Sciatic nerve (tissue), 2 donors: ENCODE measurements at places on chromosomes 12 and 14. TPM values are rescaled to one million over a fixed set of nuclear protein-coding genes. Genes with fewer than 3 reads are reported as not detected.

DNA sequence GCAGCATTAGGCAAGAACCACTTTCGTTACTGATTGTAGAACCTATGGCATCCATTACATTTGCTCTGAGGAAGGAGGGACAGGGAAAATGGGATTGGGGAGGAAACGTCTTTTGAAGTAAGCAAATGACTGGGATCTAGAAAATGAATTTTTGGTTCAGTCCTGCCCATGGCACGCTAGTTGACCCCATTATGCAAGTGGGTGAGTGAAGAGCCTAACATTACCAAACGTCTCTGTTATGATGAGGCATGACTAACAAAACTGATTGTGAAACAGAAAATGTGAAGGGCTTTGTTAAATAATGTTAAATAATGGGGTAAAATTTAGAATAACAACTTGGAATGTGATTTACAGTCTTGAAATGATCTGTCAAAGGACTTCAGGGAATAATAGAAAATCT is 38.9 kb downstream of the CPSF2 start:
- no peak for DNase-seq

DNA sequence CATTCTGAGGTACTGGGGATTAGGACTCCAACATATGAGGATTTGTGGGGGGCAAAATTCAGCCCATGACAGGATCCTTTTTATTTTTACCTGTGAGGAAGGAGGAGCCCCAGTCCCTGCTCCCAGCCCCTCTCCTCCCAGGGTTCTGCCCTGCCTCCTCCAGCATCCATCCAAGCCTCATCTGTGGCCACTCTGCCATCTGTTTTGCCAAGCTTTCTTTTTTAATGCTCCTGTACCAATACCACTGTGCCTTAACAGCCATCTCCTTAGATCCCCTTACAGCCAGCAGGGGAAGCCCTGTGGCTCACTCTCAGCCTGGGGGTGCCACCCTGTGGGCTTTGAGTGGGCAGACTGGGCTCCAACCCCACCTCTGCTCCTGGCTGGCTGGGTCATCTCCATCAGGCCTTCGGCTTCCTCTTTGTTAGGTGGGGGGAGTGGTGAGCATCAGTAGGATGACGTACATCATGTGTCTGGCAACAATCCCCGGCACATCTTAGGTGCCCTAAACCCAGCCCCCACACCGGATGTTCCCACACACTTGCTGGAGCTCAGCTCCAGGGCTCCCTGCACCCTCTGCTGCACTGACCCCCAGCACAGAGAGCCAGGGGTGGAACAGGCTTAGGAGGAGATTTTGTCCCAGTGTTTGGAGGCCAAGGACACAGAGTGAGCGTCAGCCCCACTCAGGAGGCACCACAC is 40.2 kb downstream of the CYP46A1 start:
- peak; percentile 43 for DNase-seq

DNA sequence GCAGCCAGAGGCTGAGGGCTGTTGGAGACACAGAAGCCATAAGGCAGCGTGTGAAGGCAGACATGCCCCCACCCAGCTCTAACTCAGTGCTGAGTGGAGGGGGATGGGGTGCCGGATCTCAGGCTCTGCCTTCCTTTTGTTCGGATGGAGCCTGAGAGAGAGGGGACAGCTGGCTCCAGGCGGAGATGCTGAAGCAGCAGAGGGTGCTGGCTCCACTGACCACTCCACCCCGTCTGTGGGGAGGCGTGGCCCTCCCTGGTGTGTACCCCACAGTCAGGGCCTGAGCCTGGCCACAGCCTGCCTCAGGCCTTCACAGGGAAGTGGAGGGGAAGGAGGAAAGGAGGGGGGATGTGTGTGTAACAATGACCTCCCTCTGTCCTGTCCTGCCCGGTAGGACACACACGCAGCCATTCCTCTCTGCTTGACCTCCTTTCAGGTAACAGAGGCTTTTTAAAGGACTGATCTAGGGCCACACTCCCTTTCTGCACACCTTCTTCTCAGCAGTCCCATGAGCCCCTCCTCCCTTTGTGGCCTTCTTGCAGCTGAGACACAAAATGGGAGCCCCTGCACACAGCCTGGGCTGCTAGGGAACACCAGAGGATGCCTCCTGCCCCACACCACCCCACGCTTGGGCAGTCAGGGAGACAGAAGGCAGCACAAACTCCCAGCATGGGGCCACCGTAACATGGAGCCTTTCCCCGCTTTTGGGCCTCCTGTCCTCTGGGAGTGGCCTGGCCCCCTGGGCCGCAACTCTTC is 9.6 kb upstream of the ENDOU start:
- no peak for DNase-seq

- DNase-seq, result no peak
Observed at GRCh38 chr12:123572391-123572790, 12.0 kb upstream of the TMED2 start.

DNA sequence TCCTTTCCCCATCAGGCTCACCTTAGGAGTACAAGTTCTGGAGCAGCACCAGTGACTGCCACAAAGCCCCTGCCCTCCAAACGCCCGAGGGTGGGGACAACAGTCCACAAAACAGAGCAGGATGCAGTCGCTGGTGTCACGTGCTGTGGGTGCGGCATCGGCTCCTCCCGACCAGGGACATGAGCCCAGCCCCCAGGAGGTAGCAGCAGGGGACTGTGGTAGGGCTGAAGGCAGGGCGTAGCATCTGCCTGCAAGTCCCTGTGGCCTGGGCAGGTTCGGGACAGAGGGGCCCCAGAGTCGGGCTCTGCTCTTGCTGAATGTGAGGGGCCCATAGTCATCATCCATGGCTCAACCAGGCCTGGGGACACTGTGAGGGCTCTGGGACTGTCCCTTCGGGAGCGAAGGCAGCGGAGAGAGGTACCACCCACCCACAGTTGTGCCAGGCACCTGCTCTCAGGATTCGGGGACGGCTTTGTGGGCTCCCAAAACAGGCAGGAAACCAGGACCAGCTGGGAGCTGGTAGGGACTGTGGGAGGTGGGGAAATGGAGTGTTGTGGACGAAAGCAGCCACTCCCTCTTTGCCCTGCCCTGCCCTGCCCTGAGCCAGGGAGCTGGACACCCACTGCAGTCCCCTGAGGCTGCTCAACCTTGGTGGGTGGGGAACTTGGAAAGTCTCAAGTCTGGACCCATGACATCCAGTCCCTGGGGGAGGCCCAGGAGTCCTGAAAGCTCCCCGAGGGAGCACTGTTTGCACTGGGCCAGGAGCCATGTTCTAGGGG is 30.7 kb downstream of the FBRSL1 start:
- no peak for DNase-seq

GRCh38 chr14:77593501-77593961 is 22.9 kb downstream of the SPTLC2 start:
- no peak for DNase-seq

DNA sequence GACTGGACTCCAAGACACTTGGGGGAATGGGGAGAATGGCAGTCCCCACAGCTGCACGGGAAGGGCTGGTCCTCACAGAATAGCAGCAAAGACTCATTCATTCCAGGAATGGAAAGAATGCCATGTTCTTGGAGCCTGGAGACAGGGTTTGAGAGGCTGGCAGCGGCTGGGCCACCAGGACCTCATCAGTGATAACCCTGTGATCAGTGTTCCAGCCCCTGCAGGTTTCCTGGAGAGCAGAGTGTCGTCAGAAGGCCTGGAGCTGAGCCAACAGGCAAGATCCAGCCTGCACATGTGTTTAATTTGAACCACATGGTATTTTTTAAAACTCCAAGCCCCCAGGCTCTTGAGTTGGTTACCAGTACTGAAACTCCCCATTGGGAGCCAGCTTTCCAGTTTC is 11.3 kb downstream of the BDKRB1 start:
- no peak for DNase-seq

DNA sequence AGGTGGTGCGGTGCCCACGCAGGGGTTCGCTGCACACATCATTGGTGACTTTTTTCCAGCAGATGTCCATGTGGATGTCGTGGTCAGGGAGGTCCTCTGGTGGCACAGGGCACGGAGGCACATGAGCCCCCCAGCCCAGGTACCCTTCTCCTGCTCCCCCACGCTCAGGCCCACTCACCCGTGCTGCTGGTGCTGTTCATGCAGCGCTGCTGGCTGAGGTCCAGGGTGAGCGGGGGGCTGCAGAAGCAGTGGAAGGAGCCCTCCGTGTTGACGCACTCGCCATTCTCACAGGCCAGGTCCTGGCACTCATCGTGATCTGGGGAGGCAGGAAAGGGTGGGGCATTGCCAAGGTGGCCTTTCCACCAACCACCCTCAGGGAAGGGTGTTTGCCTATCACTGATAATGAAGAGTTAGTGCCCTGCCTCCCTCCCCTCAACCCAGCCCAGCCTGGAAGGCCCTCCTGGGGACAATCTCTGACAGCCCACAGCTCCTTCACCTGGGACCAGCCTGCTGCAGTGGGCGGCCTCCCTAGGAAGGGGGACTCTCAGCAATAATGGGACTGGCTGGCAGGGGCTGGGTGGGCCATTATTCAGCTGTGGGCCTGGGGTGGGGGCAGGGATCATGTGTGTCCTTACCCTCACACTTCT is 9.8 kb downstream of the ISCA2 start:
- no peak for DNase-seq

DNA sequence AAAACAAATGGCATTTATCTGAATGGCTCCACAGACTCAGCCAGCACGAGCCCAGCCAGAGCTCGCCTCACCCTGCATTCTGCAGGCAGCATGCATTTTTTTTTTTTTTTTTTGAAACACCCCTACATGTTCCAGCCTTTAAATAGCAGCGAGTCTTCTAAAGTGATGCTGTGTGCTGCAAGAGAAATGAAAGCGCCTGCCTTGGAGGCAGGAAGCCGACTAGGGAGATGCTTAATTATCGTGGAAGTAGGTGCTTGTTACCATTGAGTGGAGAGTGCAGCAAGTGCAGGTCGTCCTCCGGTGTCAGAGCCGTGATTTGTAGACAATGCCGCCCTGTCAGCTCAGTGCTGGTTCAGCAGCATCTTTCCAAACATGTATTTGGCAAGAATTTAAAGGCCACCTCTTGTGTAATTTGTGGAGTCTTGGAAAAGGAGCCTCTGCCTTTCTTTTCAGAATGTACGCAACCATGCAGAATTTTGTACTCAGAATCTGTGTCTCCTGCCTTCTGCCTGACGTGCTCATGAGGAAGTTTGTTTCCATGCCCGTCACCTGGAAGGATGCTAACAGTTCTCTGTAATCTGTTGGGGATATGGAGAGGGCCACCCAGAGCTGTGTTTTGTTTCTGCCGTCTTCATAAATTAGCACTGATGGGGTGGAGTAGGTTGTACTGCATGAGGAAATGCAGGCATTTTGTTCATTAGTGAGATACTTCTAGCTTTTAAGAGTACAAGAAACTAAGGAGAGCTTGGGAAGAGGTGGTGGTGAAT is 345.9 kb upstream of the RGS6 start:
- peak; percentile 61 for DNase-seq

DNA sequence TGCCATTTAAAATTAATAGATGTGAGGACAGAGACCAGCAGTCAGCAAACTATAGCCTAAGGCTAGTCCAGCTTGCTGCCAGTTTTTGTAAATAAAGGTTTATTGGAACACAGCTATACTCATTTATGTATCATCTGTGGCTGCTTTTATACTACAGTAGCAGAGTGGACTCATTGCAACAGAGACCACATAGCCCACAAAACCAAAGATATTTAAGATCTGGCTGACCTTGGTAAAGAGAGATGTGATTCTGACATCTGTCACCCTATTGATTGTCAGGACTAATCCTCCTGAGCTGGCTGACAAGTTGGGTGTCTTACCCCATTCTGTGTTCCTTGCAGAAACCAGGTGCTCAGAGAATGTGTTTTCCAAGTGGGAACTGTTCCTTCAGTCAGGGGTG is 99.9 kb downstream of the BEGAIN start:
- no peak for DNase-seq

- DNase-seq, result no peak
Observed at GRCh38 chr12:82609234-82609914, 77.3 kb upstream of the TMTC2 start.

DNA sequence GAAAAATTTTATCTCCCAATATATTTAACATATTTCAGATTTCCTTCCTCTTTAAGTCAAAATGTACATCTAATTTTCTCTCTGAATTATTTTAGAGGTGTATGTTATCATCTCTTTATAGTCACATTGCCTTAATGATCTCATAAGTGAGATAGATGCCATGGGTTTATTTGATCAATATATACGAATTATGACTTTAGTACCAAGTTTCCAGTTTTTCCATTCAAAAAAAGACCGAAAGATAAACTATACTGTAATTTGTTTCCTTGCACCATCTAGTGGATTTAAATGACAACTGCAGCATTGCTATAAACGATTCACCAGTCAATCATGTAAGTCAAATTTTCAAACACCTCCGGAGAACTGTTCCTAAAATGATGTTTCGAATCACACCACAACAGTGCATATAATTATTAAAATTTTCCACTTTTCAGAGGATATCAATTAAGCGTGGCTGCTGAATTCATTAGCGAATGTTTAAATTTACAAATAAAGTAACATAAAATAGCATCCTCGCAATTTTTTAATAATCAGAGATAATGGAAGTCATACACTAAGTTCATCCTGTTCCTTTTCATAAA is 419 bp upstream of the ATXN7L3B start:
- no peak for DNase-seq

DNA sequence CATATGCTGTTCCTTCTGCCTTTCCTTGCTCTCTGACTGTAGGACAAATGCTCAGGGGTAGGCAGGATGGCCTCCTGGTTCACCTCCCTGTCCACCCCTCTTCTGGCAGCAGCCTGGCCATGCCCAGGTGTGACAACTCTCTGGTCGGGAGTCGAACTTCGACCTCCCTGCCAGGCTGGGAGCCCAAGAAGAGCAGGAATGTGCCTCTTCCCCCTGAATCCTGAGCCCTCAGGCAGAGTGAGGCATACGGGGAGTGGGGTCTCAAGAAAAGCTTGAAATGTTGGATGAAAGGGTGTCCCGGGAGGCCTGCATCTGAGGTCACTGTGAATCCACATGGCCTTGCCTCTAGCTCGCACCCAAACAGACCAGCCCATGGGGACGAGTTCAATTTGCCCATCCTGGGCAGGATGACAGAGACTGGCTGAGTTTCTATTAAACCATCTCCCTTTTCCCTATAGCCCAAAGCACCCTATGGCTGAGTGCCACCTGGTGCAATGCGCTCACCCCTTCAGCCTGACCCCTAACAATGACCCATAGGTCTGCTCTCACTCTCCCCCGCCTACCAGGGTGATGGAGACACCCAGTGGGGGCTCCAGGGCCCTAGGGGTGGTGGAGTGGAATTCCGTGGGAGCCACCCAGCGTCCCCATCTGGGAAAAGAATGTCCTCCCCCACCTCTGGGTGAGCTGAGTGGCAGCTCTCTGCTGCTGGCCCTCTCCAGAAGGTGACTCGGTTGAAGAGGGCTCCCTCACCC is 52.9 kb upstream of the DIO3 start:
- DNase-seq, result peak; percentile 49

GRCh38 chr12:6555018-6555691 is 687 bp downstream of the IFFO1 start:
- DNase-seq, result no peak

- no peak for DNase-seq
Observed at GRCh38 chr12:92270521-92270920, 124.9 kb upstream of the BTG1 start.

GRCh38 chr12:68425998-68426397 is 93.8 kb upstream of the MDM1 start:
- DNase-seq, result no peak

GRCh38 chr12:3523058-3523457 is 32.1 kb downstream of the PRMT8 start:
- no peak for DNase-seq

KRT83 gene
- total RNA-seq, result not detected

KRT6C gene
- not detected for total RNA-seq

AHNAK2 gene
- total RNA-seq, result 77.7 TPM

FBRSL1 gene
- 43.7 TPM for total RNA-seq

SOCS2 gene
- 18.5 TPM for total RNA-seq

CD163L1 gene
- total RNA-seq, result 12.0 TPM

CLEC4C gene
- total RNA-seq, result not detected
